CD4-positive, alpha-beta T cell treated with Interferon gamma for 1 hour (primary cell): ENCODE measurements at places on chromosomes 1 and 21.

GRCh38 chr1:149923626-149924025 lies 4.0 kb downstream of the SF3B4 start:
- DNase-seq, result no peak

- DNase-seq, result peak; percentile 35
Measured at GRCh38 chr1:156838972-156839371, 19.9 kb downstream of the INSRR start.

DNA sequence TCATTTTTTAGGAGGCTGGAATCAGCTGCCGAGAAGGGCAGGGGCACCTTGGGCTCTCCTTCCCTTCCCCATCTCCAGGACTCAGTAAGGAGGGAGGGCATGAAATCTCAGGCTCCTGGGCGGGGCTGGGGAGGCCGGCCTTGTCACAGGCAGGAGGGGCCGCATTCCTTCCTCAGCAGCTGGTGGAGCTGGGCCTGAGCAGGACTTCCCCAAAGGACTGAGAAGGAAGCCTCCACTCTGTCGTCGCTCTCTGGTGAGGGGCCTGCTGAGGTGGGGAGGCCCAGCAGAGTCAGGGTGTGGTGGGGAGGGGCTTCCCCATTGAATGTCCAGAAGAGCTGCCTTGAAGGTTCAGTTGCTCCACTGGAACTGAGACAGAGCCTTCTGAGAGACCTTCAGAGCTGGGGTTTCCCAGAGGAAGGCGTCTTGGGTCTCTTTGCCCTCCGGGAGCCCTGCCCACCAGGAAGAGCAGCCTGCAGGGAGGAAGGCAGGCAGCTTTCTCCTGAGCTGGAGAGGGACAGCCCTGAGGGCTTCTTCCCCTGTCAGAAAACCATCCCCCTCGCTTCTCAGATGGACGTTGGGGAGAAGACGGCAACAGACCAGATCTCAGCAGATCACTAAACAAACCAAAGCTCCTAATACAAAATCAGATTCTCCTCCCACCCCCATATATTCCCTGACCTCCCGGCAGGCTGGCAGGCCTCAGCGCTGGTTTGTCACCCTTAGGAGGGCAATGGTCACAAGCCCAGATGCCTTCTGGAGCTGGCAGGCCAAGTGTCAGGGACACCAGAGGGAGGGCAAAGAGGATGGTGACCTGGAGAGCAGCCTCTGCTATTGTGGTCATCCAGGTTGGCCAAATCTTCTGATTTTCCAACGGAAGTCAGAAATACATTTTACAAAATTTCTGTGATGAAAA lies 10.7 kb downstream of the KCNA10 start:
- peak; percentile 6 for DNase-seq

GRCh38 chr1:229627003-229627402 lies 956 bp downstream of the URB2 start:
- DNase-seq, result no peak

DNA sequence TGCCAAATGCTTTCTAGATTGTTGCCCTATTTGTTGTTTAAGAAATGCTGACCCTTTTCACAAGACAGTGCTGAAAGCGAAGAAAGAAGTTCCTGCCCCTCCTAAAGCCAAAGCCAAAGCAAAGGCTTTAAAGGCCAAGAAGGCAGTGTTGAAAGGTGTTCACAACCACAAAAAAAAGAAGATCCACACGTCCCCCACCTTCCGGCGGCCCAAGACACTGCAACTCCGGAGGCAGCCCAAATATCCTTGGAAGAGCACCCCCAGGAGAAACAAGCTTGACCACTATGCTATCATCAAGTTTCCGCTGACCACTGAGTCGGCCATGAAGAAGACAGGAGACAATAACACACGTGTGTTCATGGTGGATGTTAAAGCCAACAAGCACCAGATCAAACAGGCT lies 55.7 kb downstream of the PSMG1 start:
- DNase-seq, result no peak

GRCh38 chr1:162696286-162696862 lies 64.1 kb downstream of the DDR2 start:
- no peak for DNase-seq

DNA sequence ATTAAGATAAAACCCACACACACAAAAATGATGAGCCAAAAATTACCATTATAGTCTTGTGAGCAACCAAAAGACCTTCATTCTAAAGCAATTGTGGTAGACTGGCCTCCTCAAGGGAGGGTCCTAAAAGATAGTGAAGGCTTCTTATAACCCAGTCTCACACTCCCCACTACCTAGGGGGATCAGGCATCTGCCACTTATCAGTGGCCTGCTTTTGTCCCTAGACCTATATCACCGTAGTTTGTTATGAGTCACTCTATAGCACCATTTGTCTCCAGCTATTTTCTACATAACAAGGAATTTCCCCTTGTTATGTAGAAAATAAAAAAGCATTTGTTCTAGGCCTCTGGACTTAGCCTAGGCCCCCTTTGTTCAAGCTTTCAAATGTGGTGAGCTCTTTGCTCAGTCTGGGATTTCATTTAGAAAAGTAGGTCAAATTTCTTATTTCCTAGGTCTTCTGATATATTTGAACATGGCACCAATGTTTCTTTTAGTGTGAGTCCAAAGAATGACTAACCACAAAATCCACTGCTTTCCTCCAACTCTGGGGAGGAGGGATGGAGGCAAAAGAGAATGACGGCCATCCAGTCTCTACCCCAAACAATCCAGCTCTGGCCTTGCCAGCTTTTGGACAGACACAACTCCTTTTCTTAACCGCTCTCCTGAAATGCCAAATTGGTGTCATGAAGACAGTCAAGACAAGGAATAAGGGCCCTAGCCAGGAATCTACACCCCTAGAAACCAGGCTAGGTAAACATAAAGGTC lies 8.9 kb downstream of the ADAR start:
- DNase-seq, result no peak

DNA sequence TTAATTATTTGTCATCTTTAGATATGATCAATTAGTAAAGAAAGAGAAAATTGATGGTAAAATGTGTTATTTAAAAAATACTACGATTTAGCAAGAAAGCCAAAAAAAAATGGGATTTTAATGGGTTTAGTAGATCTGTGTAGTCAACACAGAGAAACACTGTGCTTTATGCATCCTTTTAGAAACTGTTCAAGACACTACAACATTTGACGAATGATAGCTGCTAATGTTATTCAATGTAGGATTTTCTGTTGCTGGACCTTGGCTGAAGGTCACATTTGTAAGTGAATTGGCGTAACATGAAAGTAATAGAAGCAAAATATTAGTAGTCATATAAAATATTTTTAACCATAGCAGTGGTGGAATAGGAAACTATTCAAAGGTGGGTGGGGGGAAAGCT lies 1293.9 kb downstream of the NCAM2 start:
- no peak for DNase-seq

GRCh38 chr21:37208056-37208721 lies 58.9 kb downstream of the VPS26C start:
- peak; percentile 69 for DNase-seq

- DNase-seq, result no peak
Measured at GRCh38 chr1:237613984-237614383, 276.7 kb downstream of the ZP4 start.

- peak; percentile 59 for DNase-seq
Measured at GRCh38 chr1:12088607-12089006, 25.5 kb downstream of the TNFRSF8 start.

DNA sequence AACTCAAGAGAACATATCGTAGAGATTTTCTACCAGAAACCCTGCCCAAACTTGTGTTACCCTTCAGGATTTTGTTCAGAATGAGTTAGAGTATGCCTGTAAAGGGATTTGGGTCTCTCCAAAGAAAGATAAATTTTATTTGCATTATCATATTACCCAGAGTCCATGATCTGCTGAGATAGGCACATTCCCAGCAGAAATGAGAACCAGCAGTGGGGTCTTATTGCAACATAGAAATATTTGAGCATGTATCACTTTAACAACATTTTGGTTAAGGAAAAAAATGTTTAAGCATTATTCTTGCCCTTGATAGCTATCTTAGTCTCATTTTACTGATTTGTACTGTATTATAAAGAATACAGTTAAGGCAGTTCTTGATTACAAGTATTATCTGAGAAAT lies 10.6 kb downstream of the VCAM1 start:
- DNase-seq, result no peak

GRCh38 chr1:60948486-60948885 lies 133.9 kb upstream of the NFIA start:
- no peak for DNase-seq

- no peak for DNase-seq
Measured at GRCh38 chr1:218851586-218851985, 322.1 kb upstream of the LYPLAL1 start.
